ENCODE measurements at places on chromosomes 16 and 17.

- no peak for DNase-seq
Observed at GRCh38 chr17:48644910-48645557, 18.9 kb upstream of the HOXB9 start.

- no peak for DNase-seq
Observed at GRCh38 chr16:1290860-1291575, 18.4 kb upstream of the UBE2I start.

DNA sequence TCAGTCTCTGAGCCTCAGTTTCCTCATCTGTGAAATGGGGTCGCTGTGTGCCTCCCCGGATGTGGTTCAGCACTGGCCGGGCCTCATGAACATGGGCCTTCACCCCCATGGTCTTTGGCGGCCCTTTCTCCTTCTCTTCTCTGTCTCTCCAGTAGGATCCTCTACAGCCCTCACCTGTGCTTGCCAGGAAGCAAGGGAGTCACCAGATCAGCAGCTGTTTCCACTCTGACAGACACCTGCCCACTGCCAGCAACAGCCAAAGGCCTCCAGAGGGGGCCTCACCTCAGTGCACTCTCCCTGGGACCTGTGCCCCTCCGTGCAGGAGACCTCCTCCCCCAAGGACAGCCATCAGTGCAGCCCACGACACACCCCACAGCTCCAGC lies 89.4 kb downstream of the C16orf78 start:
- DNase-seq: no peak

GRCh38 chr17:80380555-80381002 lies 34.4 kb upstream of the ENDOV start:
- no peak for DNase-seq

GRCh38 chr16:49454426-49455180 lies 81.0 kb downstream of the C16orf78 start:
- DNase-seq: no peak

- no peak for DNase-seq
Observed at GRCh38 chr17:2051061-2051932, 3.6 kb upstream of the HIC1 start.

DNA sequence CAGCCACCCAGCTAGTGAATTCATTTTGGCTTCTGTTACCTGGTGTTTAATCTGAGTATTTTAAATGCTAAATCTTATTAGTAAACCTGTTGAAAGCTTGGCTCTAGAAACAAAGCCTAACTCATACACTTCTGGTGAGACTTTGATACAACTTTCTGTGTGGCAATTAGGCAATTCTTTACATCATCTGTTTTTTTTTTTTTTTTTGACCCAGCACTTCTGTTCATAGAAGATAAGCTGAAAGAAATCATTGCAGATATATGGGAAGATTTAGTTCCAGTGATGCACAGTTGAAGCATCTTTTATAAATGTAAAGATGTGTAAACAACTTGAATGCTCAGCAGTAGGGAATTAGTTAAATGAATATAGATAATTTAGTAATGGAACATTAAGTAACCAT lies 21.7 kb upstream of the ABCC11 start:
- no peak for DNase-seq

GRCh38 chr17:67998466-67998865 lies 2.2 kb upstream of the C17orf58 start:
- no peak for DNase-seq

- DNase-seq: no peak
Observed at GRCh38 chr16:1042866-1043265, 29.7 kb upstream of the SSTR5 start.

DNA sequence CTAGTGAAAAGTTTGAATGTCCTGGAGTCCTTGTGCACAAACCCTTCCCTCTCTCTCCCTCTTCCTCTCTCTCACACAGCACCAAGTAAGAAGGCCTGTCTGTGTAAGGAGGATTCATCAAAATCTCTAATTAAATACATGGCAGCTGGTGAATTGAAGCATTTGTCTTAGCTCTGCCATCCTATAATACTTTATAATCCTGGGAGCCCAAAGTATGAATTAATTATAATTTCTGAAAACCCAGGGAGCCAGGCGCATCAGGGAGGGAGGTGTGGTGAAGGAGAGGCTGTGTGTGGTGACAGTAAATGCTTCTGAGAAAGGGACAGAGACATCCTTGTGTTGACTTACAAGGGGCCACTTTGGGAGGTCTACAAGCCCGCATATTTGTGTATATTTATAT lies 691.4 kb upstream of the EEF2KMT start:
- no peak for DNase-seq

DNA sequence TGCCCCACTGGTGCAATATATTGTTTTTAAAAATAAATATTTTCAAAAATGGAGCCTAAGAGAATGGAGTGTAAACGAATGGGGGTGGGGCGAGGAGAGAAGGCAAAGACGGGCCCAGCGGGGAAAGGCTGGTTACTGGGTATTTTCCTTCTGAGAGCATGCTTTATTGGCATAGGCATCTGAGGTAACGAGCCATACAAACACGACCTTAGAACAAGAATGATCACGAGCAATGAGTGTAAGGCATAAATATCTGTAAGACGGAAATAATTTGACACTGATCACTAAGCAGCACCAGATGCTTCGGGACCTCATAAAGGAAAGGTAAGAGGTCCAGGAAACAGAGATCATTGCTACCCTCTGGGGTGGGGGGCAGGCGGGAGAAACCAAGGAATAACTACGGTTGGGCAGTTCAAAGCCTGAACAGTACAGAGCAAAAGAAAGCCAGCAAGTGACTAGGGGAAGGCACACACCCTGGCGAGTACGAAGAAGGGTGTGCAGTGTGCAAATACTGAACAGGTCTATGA lies 959 bp downstream of the SSH2 start:
- DNase-seq: peak; percentile 1

DNA sequence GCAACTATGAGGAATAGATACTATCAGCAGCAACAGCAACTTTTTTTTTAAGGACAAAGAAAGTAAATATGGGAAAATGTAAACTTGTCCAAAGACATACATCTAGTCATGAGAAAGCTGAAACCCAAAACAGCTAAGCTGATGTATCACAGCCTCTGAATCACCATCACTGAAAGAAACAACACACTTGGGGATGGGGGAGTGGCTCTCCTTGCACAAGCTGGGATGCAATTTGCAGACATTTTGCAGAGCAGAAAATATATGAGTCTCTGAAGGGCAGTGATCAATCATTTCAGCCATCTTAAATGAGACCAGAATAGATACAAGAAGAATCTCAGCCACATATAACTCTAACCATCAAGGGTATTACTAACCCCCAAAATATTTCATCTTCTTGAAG lies 79.1 kb downstream of the GRIN2A start:
- DNase-seq: no peak

DNA sequence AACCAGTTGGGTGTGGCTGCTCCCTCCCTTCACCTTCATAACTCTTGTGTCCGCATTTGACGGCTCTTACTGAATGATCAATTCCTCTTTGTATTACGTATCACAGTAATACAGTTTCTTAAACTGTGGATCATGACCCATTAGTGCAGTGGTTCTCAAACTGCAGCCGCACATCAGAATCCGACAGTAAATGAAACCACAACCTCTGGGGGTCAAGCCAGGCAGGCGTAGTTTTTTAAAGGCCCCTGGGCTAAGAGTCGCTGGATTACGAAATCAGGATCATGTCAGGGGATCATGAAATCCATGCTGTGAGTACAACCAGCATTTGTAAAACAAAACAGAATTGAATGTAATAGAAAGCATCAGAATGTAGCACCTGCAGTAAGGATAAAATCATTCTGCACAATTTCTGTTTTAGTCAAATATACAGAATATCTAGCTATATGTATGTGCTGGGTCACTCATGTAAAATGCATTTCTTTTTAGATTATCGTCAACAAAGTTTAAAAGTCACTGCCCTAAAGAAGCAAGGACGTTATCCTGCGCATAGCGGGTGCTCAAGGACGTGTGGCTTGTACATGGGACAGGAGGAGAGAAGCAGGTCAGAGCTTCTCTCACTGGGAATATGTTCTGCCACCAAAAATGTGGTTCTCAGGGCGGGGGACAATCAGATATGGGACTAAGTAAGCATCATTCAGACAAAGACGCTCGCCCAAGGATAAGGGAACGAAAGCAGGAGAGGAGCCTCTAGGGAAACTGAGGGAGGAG lies 113.1 kb downstream of the ZFHX3 start:
- no peak for DNase-seq

DNA sequence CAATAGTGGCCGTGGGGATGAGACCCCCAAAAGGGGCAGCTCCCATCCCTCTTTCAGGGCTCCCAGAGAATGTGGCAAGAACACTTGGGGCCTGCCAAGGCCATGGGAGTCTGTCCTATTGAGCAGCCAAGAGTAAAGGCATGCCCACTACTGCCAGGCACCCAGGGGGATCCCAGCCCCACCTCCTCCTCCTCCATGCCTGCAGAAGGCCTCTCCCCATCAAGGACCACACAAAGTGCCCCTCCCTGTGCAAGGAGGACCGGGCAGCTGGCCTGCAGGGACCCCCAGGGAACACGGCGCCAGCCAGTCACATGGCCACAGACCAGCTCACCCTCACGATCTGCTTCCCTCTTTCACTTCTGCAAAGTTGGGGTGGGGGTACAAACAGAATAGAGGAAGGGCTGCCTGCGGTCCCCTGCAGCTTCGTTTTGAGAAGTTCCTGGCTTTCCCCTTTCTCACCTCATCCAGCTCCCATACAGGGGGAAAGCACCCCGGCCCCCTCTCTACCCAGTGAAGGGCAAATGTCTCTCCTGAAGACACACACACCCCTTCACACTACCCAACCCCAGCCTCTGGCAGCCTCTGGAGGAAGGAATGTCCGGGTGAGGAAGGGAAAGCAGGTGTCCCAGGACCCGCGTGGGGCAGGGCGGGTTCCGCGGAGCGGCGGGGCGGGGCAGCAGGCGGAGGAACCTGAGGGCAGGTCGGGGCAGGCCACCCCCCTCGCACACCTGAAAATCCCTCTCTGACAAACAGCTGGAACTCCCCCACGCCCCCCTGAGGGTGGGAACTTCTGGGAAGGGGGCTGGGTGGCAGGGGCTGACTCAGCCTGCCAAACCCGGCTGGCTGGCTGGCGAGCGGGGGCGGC lies 2.0 kb downstream of the PPP1R9B start:
- DNase-seq: peak; percentile 91

Data from activated CD4-positive, alpha-beta T cell treated with anti-CD3 and anti-CD28 coated beads, Interleukin-2, amount 50 U/mL, for 4 hours (primary cell).